ENCODE measurements at places on chromosomes 1 and 21.

DNA sequence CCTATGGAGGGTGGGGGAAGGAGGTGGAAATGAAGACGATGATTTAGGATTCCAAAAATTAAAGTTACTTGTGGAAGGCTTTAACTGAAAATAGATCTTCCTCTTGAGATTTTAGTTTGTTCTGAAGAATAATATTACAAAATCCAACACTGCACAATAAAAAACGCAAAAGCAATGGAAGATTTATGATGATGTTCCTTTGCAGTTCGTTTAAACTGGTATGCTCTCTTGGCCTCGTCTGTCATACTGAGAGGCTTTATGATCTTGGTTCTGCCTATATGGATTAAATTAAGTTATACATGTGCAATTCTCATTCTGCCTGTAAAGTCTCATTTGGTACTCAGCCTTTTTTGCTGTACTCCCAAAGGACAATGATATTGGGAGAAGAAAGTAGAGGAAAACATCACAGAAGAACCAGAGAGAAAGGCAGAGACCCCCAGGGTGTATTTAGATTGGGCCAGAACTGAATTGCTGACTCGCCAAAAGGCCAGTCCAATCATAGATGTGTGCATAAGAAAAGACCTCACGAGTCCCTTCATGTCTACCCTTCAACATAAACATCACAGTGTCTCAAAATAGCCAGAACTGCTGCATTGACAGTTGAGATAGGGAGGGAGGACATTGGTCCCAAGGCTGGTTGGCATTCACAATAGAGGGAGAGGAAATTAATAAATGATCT lies 188.6 kb downstream of the GREM2 start:
- DNase-seq, result no peak

- no peak for DNase-seq
Observed at GRCh38 chr1:205961405-205961804, 18.1 kb upstream of the SLC26A9 start.

- DNase-seq, result peak; percentile 69
Observed at GRCh38 chr1:21963477-21964217, 13.2 kb upstream of the CELA3B start.

GRCh38 chr1:180912211-180912800 lies 391 bp upstream of the KIAA1614 start:
- DNase-seq, result no peak
